Endodermal cell (in vitro differentiated cells): ENCODE measurements at places on chromosomes 6 and 20.

- peak; percentile 75 for DNase-seq
These were observed 5.2 kb downstream of the TEAD3 start for GRCh38 chr6:35491558-35492257.

DNA sequence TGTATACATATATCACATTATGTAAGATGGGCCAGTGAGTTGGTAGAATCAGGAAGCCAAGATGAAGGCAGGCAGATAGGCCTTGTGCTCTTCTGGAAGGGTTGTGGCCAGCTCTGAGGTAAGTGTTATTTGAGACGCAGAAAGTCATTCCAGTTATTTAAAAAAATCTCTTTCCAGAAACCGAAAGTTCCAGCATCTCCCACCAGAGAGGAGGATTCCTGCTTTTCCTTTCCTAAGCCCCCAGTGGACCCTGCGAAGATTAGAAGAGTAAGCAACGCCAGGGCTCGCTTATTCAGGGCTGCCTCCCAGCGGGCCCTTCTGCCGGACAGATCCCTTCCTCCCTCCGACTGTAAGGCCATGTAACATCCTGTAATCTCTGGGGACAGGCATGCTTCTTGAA, 20.4 kb downstream of the ARMC2 start:
- no peak for DNase-seq

DNA sequence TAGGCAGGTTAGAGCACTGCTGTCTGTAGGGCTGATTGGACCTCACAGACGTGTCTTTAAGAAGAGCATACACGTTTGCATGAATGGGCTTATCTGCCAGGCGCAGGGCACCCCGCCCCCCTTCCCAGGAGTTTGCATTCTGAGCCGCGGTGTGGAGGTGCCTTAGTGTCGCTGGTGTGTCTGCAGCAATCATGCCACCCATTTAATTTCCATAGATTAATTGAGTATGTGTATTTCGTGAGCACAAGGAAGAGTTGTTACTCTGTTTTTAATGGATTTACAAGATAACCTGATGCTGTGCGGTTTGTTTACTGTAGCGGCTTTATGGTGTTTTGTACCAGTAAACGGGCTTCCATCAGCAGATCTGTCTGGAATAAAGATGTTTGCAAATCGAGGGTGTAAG, 107.7 kb downstream of the ZDHHC14 start:
- peak; percentile 49 for DNase-seq

- no peak for DNase-seq
These were observed 261.6 kb upstream of the FERMT1 start for GRCh38 chr20:6384380-6384779.

GRCh38 chr6:131134220-131134979, 867 bp upstream of the AKAP7 start:
- no peak for DNase-seq
